ENCODE measurements at places on chromosomes 1 and 21. TPM values are rescaled to one million over a fixed set of nuclear protein-coding genes. Genes with fewer than 3 reads are reported as not detected.

DNA sequence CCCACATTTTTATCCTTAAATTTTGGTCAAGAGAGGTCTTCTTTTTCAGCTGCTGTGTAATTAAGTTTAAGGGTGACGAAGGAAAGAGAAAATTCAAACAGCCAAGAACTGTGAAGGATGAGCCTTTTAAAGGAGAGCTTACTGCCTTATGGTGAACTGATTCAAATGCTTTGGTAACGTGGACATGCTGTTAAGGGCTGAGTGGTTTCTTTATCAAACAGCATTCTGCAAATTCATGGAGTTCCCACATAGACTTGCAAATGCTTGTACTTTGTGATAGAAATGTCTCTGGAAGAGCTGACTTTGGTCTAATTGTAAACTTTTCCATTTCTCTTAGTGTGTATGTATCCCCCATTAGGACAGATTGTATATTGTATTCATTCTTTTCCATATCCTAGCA lies 93.8 kb downstream of the CHD1L start:
- no peak for DNase-seq

DNA sequence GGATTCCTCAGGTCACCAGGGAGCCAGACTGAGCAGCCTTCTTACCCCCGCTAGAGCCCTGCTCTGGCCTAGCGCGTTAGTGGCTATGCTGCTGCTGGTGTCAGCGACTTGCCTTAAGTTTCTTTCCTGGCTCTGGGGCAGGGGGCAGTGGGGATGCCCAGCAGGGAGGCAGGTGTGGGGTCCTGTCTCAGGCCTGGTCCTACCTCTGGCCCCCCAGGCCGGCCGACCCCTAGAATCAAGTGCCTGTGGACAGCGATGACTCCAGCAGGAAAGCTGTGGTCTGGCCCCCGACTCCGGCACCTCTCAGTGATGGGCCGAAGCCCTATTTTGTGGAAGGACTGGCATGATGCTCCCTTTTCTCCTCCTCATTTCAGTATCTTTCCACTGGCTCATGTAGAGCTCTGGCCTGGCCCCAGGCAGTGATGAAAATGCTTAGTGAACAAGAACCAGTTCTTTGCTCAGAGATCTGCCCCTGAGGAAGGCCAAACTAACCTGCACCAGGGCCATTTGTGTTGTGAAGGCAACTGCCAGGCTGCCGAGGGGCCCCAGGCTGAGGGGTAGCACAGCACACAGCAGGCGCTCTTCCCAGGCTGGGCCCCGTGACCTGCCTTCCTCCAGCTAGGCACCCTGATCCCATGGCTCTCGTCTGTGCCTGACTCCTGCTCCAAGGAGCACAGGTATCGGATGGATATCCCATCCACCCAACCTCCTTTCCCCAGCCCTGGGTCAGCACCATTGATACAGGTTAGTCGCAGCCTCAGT lies 23.7 kb downstream of the MRPL37 start:
- no peak for DNase-seq

DNA sequence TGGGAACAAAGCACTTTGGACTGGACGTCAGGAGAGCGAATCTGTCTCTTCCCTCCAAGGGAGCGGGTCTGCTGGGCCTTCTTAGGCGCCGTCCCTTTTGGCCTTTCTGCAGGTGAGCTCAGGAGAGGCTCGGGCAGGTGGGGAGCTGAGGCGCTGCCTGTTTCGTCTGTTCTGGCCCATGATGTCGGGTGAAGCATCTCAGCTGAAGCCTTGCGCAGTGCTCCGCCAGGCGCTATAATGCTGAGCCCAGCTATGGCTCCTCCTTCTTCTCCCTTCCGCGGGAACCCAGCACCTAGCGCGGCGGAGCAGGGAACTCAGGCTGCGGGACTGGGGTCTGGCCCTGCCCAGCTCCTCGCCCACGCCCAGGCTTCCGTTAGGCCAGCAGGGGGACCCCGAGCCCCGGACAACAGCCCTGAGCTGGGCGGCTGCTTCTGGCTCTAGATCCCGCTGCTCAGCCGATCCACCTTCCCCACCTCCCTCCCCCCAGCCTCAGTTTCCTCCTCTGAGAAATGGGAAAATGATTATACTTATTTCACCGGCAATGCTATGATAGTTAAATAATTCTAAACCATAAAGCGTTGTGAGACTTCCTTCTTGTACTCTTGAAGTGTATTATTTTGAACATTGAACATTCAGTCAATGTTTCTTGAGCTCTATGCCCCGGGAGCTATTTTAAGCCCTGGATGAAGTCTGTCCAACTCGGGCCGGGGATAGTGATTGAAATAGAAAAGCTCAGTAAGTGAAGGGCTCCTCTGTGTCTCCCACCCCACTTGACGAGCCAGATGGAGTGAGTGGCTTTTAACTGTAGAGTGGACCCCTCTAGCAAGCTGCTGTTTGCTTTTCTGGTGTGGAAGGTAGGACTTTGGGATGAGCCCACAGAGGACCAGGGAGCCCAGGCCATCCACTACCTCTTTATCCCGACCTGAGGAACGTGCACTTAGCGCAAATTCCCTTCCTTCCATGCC lies 9.6 kb upstream of the ADORA1 start:
- DNase-seq, result peak; percentile 71

- no peak for DNase-seq
Observed at GRCh38 chr1:180235077-180235501, 5.0 kb downstream of the LHX4 start.

GRCh38 chr1:202854787-202855186 lies 34.2 kb downstream of the RABIF start:
- no peak for DNase-seq

GRCh38 chr1:206674236-206674635 lies 10.5 kb upstream of the MAPKAPK2 start:
- DNase-seq, result no peak

Gene CCDC190
- not detected for total RNA-seq

Gene RAB7B
- total RNA-seq, result 0.27 TPM

Gene INKA2
- not detected for total RNA-seq

Gene LCE3D
- total RNA-seq, result not detected

Measured in transverse colon (tissue), 4 donors.